ENCODE measurements at places on chromosomes 2 and 18. TPM values are rescaled to one million over a fixed set of nuclear protein-coding genes. Genes with fewer than 3 reads are reported as not detected.

The SOWAHC gene
- 11.8 TPM for total RNA-seq

The ITGB1BP1 gene
- total RNA-seq, result 30.3 TPM

The TCF23 gene
- total RNA-seq, result not detected

The TAF1B gene
- 24.2 TPM for total RNA-seq

The ALPP gene
- total RNA-seq, result not detected

The FAP gene
- total RNA-seq, result 195 TPM

The SEPTIN10 gene
- total RNA-seq, result 89.0 TPM

The RAB10 gene
- total RNA-seq, result 102 TPM

The TRABD2A gene
- 0.36 TPM for total RNA-seq

The FBXO41 gene
- total RNA-seq, result 1.5 TPM

The DPYSL5 gene
- total RNA-seq, result not detected

The KCNIP3 gene
- total RNA-seq, result 25.6 TPM

The DTNB gene
- total RNA-seq, result 9.4 TPM

The ASXL3 gene
- total RNA-seq, result 1.6 TPM

The KCNG2 gene
- not detected for total RNA-seq

All from hair follicle dermal papilla cell (primary cell).